HFFc6 (cell line): ENCODE measurements at places on chromosomes 3 and 15. TPM values are rescaled to one million over a fixed set of nuclear protein-coding genes. Genes with fewer than 3 reads are reported as not detected.

- H3K4me1 ChIP-seq = peaks cover 14% of the 10 kb centered on the region; the same call in 1 of the 2 replicates
- no peak overlapping the region for H3K27ac ChIP-seq
- no peak overlapping the region for H3K4me3 ChIP-seq
- no peak for DNase-seq
Observed at GRCh38 chr15:76162784-76163456, 103.1 kb downstream of the TMEM266 start.

- H3K27ac ChIP-seq = no peak overlapping the region
- H3K4me1 ChIP-seq = no peaks in the 10 kb centered on the region
- H3K27me3 ChIP-seq = no peaks in the 10 kb centered on the region
- DNase-seq = no peak
- H3K36me3 ChIP-seq = peaks cover 4% of the 10 kb centered on the region
Observed at GRCh38 chr3:149920119-149920518, 50.6 kb downstream of the PFN2 start.

- H3K27me3 ChIP-seq = no peaks in the 10 kb centered on the region
- peaks cover 20% of the 10 kb centered on the region for H3K36me3 ChIP-seq
- H3K4me3 ChIP-seq = peak overlapping the region; percentile 72
- DNase-seq = no peak
- H3K4me1 ChIP-seq = peaks cover 40% of the 10 kb centered on the region
- peak overlapping the region; percentile 62 for H3K27ac ChIP-seq
Observed at GRCh38 chr3:175398676-175399075, 539.5 kb downstream of the NAALADL2 start.

DNA sequence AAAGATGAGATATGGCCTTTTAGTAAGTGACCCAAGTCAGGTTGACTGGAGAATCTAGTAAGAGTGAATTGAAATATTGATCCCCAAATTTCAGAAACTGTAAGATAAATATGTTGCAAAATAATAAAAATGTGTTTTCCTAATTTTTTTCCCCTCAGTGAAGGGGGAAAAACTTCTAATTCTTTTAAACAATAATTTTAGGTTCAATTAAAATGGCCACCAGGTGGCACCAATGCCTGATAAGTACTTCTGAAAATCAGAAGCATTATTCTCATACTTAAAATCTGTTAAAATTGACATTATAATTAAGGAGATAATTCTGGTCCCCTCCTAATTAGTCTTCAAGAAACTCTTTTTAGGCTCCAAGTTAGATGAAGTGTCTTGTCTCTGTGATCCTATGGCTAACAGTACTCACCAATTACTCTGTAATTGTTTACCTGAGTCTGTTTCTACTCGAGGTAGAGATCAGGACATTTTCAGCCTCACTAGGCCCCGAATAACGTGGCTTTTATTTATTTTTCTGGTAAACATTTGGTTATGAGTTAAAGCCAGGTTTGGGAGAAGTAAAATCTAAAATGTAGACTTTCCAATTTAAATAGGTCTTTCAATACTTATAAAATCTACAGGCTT, 52.6 kb downstream of the NMD3 start:
- no peak for DNase-seq
- H3K4me1 ChIP-seq = no peaks in the 10 kb centered on the region
- no peak overlapping the region for H3K4me3 ChIP-seq
- no peaks in the 10 kb centered on the region; the same call in 1 of the 2 replicates for H3K27me3 ChIP-seq
- no peak overlapping the region for H3K27ac ChIP-seq
- peaks cover 26% of the 10 kb centered on the region for H3K36me3 ChIP-seq

GRCh38 chr3:20039765-20040547, at the start of gene KAT2B:
Gene KAT2B (plus strand): TSS chr3:20040446. CDS start chr3:20040478, 32 bp downstream.
- H3K4me1 ChIP-seq = peaks cover 31% of the 10 kb centered on the region
- H3K27ac ChIP-seq = peak within 1 kb of the TSS; percentile 75
- peak; percentile 39 for DNase-seq
- H3K27me3 ChIP-seq = 0 out of 2 replicates have a peak, but pooled peaks cover 2% of the 10 kb centered on the region
- H3K36me3 ChIP-seq = no peaks in the 10 kb centered on the region

Gene CHST13
- total RNA-seq = not detected in 3 replicates

DNA sequence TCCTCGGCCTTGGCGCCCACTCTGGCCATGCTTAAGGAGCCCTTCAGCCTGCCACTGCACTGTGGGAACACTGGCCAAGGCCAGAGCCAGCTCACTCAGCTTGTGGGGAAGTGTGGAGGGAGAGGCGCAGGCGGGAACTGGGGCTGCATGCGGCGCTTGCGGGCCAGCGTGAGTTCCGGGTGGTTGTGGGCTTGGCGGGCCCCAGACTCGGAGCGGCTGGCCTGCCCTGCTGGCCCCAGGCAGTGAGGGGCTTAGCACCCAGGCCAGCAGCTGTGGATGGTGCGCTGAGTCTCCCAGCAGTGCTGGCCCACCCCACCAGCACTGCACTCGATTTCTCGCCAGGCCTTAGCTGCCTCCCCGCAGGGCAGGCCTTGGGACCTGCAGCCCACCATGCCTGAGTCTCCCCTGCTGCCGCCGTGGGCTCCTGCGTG, 13.1 kb upstream of the UBP1 start:
- no peaks in the 10 kb centered on the region for H3K4me1 ChIP-seq
- H3K36me3 ChIP-seq = peaks cover 13% of the 10 kb centered on the region; the same call in 1 of the 2 replicates
- no peak overlapping the region for H3K4me3 ChIP-seq
- peaks cover 6% of the 10 kb centered on the region for H3K27me3 ChIP-seq
- DNase-seq = no peak

GRCh38 chr15:32871883-32872282, 154.1 kb downstream of the GREM1 start:
- peaks cover 50% of the 10 kb centered on the region for H3K36me3 ChIP-seq
- H3K27ac ChIP-seq = peak overlapping the region; percentile 96
- H3K4me1 ChIP-seq = peaks cover 97% of the 10 kb centered on the region
- H3K27me3 ChIP-seq = peaks cover 7% of the 10 kb centered on the region
- no peak for DNase-seq

DNA sequence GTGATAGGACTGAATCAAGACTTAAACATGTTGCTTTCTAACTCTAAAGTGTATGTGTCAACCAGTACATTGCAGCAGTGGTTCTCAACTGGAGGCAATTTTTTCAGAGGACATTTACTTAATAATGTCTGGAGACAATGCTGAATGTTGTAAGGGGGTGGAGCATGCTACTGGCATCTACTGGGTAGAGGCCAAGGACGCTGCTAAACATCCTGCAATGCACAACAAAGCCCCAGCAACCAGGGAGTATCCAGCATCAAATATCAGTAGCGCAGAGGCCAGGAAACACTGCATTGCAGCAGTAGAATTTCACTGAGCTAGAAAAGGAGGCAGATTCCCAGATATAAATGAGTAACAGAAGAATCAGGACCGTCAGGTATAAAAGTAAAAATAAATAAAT, 79.8 kb upstream of the GRM7 start:
- no peaks in the 10 kb centered on the region for H3K36me3 ChIP-seq
- H3K27ac ChIP-seq = no peak overlapping the region
- no peaks in the 10 kb centered on the region for H3K4me1 ChIP-seq
- H3K27me3 ChIP-seq = no peaks in the 10 kb centered on the region

DNA sequence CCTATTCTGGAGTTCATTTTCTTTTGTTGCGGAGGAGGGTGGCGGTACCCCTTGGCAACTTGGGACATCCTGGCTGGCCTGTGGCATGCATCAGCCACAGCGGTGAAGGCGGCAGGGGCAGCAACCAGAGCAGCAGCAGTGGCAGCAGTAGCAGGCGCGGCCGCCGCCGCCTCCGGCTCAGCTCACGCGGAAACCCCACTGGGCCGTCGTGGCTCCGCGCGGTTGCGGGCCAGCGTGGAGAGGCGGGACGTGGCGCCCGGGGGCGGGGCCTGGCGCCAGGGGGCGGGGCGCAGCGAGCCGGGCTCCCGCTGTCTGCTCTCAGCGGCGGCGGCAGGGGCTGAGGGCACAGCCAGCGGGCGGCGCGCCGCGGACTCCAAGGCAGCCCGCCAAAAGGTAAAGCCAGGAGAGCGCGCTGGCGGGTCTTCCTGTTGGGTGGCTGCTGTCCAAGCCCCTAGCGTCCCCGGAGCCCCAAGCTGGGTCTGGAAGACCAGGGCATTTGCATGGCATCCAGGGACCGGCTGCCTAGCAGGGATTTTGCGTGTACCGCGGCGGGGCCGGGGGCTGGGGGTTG, 334.4 kb upstream of the THRB start:
- H3K27me3 ChIP-seq = no peaks in the 10 kb centered on the region
- H3K36me3 ChIP-seq = peaks cover 4% of the 10 kb centered on the region; the same call in 1 of the 2 replicates
- H3K27ac ChIP-seq = no peak overlapping the region
- no peak for DNase-seq
- H3K4me1 ChIP-seq = no peaks in the 10 kb centered on the region

Gene CYP1A2
- not detected in 3 replicates for total RNA-seq

DNA sequence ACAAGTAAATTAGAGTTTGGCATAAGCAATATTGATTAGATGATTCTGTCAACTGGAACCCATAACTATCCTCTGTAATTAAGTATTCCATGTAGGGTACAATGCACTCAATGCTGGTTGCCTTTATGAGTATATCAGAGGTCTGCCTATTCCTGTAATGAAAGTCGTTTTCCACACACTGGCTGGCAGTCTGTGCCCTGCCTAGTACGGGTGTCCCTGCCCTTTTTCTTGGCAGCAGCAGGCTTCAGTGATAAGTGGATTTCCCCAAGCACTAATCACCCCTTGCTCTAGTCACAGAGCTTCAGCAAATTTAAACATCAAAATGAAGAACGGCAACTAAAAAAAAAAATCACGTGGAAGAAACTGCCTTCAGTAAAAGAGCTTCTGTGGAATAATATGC, 294.8 kb upstream of the STT3B start:
- no peak for DNase-seq
- H3K27ac ChIP-seq = no peak overlapping the region
- no peak overlapping the region for H3K4me3 ChIP-seq
- no peaks in the 10 kb centered on the region for H3K36me3 ChIP-seq
- no peaks in the 10 kb centered on the region; the same call in none of the 2 replicates for H3K27me3 ChIP-seq

Gene CAMK1
- total RNA-seq = 19.6 and 33.0 TPM in 2 replicates

Gene CKMT1A
- not detected in 3 replicates for total RNA-seq

Gene WDR72
- total RNA-seq = not detected in 3 replicates

GRCh38 chr3:192851821-192852372, 65.8 kb downstream of the MB21D2 start:
- peaks cover 6% of the 10 kb centered on the region; the same call in 1 of the 2 replicates for H3K36me3 ChIP-seq
- peak; percentile 79 for DNase-seq
- H3K4me1 ChIP-seq = peaks cover 67% of the 10 kb centered on the region
- peak overlapping the region; percentile 16 for H3K4me3 ChIP-seq
- H3K27ac ChIP-seq = peak overlapping the region; percentile 67

- no peak overlapping the region for H3K27ac ChIP-seq
- DNase-seq = no peak
- peaks cover 23% of the 10 kb centered on the region for H3K27me3 ChIP-seq
- H3K4me3 ChIP-seq = no peak overlapping the region
- H3K4me1 ChIP-seq = peaks cover 9% of the 10 kb centered on the region
Observed at GRCh38 chr3:123287051-123287961, 85.6 kb downstream of the SEC22A start.

DNA sequence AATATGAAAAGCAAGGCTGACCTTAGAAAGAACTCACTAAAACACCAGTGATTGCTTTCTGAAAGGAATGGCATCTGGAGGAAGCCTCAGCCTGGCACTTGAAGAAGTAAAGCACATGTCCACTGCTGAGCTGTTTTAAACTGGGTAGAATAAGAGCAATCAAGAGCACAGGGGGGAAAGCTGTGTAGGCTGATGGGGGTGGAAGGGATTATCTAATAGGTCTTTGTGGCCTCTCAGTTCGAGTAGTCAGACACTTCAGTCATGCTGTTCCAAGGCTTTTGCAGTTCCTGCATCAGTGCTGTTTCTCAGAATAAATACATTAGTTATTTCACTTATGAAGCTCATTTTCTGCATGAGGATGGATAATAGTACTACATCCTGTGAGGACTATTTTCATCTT, 22.6 kb downstream of the CCDC191 start:
- H3K27me3 ChIP-seq = no peaks in the 10 kb centered on the region
- H3K27ac ChIP-seq = no peak overlapping the region
- peaks cover 14% of the 10 kb centered on the region for H3K4me1 ChIP-seq
- no peak overlapping the region for H3K4me3 ChIP-seq
- H3K36me3 ChIP-seq = peaks cover 3% of the 10 kb centered on the region; the same call in 1 of the 2 replicates
- DNase-seq = no peak

Gene TRAT1
- total RNA-seq = not detected in 3 replicates

- H3K4me1 ChIP-seq = peaks cover 15% of the 10 kb centered on the region
- no peak overlapping the region for H3K4me3 ChIP-seq
- DNase-seq = no peak
- no peaks in the 10 kb centered on the region for H3K36me3 ChIP-seq
- H3K27ac ChIP-seq = no peak overlapping the region
- peaks cover 2% of the 10 kb centered on the region; the same call in 1 of the 2 replicates for H3K27me3 ChIP-seq
Observed at GRCh38 chr3:133853925-133854227, 41.8 kb downstream of the RAB6B start.
